ENCODE measurements at places on chromosomes 2 and 18.
A peak's percentile ranks its signal among the peaks of the same experiment; 100 is the strongest.

- no peak for DNase-seq
Measured at GRCh38 chr2:13581471-13581870, 864.7 kb downstream of the TRIB2 start.

- no peak for DNase-seq
Measured at GRCh38 chr18:58264075-58264474, 220.0 kb downstream of the NEDD4L start.

DNA sequence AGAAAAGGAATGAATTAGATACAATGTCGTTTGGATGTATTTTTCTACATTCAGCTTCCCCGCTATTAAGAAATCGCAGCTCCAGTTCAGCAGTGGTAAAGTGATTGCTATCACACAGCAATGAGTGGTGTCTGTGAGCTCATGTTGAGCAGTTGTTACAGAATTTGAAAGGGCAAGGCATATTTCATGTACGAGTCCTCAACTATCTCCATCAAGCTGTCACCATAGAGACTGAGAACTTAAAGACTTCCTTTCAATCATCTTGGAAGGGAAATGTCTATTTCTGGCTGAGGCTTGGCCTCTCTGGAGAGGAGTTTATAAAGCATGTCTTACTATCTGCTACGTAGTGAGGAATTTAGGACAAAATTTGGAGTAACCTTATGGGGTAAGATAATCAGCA is 24.4 kb upstream of the FAM117B start:
- no peak for DNase-seq

- no peak for DNase-seq
Measured at GRCh38 chr2:173854141-173854540, 111.0 kb downstream of the SP3 start.

- DNase-seq: no peak
Measured at GRCh38 chr2:154408786-154409185, 289.7 kb upstream of the KCNJ3 start.

GRCh38 chr2:200713003-200713703 is 98.6 kb upstream of the BZW1 start:
- DNase-seq: peak; percentile 91

DNA sequence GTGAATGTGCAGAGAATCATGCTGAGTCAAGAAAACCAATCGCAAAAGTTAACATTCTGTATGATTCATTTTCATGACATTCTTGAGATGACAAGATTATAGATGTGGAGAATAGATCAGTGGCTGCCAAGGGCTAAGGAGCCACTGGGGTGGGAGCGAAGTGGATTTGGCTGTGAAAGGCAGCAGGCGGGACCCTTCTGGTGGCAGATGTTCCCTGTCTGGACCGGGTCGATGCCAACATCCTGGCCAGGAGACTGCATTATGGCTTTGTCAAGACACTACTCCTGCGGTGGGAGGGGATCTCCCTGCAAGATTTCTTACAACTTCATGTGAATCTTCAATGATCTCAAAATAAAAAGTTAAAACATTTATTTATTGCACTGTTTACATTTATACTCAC is 427.9 kb downstream of the GALR1 start:
- DNase-seq: no peak

- DNase-seq: no peak
Measured at GRCh38 chr2:46888421-46888952, 27.1 kb downstream of the MCFD2 start.

DNA sequence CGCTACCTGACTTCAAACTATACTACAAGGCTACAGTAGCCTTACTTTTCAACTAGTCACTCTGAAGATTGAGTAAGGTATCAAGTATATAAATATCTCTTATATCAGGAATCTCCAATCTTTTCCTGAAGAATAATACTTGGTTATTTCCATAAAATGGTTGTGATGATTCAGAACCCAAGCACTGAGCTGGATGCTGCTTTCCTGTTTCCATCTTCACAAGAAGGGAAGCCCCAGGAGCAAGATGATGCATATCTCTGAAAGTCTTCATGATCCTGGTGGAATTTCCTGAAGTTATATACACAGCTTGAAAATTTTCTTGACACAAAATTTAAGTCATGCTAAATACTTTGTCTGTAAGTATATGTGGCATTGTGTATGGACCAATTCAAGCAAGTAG is 243.9 kb upstream of the TANK start:
- DNase-seq: no peak

GRCh38 chr2:229446350-229446749 is 175.3 kb upstream of the PID1 start:
- no peak for DNase-seq

GRCh38 chr2:65620524-65620923 is 188.1 kb upstream of the SPRED2 start:
- no peak for DNase-seq

GRCh38 chr2:222592176-222592575 is 63.7 kb downstream of the FARSB start:
- DNase-seq: no peak

DNA sequence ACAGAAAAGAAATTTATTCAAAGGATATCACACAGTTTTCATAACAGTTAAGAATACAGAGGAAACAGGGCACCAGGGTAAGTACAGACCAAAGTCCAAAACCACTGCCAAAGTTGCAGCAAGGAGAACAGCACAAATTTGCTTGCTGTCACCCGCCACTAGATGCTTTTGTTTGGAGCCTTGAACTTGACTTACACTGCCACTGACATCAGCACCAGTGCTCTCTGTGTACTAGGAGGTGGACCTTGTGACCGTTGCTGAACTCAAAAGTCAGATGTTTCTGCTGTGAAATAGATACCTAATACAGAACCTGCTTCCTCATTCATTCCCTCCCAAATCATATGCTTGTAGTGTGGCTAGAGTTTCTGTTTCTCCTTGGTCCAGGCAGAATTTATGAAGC is 578.3 kb upstream of the TMEFF2 start:
- no peak for DNase-seq

- DNase-seq: peak; percentile 9
Measured at GRCh38 chr2:20447437-20448245, 767 bp downstream of the RHOB start.

GRCh38 chr2:130834091-130834930 is 2.4 kb upstream of the ARHGEF4 start:
- no peak for DNase-seq
